ENCODE measurements at places on chromosomes 7 and 10.
A peak's percentile ranks its signal among the peaks of the same experiment; 100 is the strongest.

DNA sequence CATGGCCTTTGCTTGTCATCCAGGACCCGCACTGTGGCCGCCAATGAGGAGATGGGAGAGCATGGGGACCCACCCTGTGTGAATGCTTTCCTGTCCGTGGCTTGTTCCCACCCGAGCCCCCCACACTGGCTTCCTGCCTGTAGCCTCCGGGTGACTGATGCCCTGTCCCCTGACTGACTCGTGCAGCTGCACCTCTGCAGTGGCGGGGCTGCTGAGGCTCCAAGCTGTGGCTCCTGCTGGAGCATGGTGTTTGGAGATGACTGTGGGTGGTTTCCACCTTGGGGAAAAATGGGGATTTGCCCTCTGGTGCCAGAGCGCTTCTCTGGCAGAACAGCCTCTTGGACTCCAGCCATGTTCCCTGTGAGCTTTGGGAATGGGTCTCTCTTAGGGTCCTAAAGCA, 2.1 kb downstream of the CAMK1D start:
- DNase-seq, result no peak

- DNase-seq, result no peak
Observed at GRCh38 chr7:54581511-54581910, 39.3 kb downstream of the VSTM2A start.

- DNase-seq, result no peak
Observed at GRCh38 chr7:39971924-39972323, 21.9 kb downstream of the CDK13 start.

DNA sequence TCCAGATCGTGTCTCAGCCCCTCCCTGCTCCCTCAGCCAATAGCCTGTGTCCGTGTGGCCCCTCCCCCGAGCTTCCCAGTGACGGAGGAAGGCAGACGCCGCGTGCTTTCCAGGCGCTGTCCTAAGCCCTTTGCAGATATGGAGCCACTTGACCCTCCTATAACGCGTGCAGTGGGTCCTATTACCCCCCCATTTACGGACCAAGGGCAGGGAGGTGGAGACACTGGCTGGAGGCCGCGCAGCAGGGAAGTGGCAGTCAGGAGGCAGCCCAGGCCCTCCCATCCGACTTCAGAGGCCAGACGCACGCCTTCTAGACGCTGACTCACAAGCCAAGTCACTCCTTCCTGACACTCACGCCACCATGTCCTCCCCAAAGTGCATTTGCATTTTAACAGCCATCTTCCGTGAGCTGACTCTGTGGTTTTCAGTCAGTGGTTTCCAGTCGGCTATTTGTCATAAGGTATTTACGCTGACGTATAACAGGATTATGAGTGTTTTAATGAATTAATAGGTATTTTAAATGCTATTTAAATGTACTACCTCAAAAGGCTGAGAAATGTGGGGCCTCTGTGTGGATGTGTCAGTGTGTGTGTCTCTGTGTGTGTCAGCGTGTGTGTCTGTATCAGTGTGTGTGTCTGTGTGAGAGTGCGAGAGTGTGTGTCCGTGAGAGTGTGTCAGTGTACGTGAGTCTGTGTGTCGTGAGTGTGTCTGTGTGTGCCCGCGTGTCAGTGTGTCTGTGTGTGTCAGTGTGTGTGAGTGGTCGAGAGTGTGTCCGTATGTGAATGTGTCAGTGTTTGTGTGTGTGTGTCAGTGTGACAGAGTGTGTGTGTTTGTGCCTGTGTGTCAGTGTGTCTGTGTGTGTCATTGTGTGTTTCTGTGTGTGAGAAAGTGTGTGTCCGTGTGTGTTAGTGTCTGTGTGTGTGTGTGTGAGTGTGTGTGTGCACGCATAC, 92.0 kb upstream of the INSIG1 start:
- DNase-seq, result peak; percentile 24

- DNase-seq, result peak; percentile 79
Observed at GRCh38 chr10:131099028-131099726, 212.3 kb downstream of the TCERG1L start.

DNA sequence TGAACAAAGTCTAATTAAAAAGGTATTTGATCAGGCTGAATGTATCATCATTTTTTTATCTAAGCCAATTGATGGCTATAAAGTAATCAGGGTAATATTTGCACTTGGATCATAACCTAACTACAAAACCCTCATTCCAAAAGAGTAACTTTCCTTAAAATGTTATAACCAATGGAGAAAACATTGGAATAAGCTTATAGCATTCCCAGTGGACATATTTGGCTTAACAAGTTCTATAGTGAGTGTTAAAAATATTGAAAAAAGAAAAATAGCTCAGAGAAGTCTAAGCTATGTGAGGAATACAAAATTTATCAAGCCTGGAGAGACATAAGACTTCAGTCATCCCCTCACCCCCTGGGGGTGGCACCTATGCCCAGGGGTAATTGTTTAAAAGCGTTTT, 358.8 kb downstream of the LRRTM3 start:
- DNase-seq, result no peak

- DNase-seq, result no peak
Observed at GRCh38 chr10:62154231-62154630, 114.4 kb downstream of the RTKN2 start.

- no peak for DNase-seq
Observed at GRCh38 chr7:135428011-135428410, 81.9 kb downstream of the CNOT4 start.

DNA sequence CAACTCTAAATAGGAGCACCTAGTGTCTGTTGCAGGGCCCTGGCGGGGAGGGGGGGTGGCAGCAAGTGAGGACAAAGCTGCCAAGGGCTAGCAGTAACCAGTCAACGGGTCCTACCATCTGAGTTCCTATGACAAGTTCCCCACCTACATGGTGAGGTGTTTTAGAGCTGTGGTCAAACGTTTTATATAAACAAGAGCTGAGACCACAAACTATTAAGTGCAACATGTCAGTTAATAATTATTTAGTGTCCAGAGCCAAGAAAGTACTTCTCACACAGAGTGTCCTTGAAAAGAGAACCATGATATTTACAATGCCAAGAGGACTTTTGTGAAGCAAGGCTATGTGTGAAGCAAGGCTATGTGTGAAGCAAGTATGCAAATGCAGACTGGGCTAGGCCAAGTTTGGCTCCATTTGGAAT, 434.7 kb downstream of the TNS3 start:
- no peak for DNase-seq

DNA sequence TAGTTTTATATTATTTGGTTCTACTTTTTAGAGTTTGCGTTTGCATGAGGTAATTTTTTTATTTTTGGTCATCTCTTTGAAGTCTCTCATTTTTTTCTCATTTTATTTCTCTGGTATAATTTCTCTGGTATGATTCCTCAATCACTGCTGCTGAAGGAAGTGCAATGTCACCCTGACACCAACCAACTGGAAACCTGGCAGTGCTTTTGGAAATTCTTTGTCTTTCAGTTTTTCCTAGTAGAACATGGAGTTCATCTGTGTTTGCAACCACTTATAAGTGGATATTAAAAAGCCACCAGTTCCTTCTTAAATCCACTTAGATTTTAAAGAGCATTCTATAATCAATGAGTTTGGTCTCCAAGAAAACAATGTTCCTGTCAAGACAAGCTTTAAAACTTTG, 291.8 kb downstream of the PRKG1 start:
- no peak for DNase-seq

DNA sequence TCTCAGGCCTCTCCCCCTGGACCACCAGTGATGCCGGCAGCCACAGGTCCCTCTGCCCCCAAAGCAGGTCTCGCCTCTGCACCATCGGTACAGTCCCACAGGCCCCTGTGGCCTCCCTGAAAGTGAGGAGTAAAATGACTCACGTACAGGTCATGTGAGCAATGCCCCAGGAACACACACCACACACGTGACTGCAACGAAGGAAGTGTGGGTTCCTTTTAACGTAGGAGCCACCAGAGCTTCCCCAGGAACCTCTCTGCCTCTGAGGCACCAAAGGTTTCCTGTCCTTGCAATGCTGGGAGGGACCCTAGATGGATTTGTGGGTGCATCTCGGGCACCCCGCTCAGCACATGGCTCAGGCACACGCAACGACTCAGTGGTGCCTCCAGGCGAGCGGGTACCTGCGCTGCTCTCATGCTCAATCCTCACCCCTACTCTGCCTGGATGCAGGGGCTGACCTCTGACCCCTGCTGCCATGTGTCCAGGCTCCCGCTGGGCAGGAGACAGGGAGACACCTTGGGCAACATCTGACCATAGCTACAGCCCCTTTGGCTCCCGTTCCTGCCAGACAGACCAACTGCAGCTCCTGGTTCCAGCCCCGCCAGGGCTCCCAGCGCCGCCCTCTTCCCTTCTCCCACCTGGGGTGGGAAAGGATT, 120.7 kb downstream of the PRKAG2 start:
- no peak for DNase-seq

GRCh38 chr7:150756858-150757257, 19.6 kb downstream of the GIMAP5 start:
- DNase-seq, result no peak

DNA sequence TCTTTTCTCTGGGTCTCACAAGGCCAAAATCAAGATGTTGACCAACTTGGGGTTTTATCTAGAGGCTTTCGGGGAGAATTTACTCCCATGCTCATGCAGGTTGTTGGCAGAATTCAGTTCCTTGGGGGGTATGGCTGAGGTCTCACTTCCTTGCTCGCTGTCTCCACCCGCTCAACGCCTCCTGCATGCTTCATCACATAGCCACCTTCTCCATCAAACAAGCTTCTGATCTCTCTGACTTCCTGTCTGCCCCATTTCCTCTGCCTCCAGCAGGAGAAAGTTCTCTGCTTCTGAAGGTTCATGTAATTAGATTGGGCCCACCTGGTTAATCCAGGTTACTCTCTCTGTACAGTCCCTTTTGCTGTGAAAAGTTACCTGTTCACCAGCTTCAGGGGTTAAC, 179.1 kb upstream of the FZD1 start:
- DNase-seq, result no peak

All from DMS79 (cell line).